NCI-H460 (cell line): ENCODE measurements at places on chromosomes 3 and 15. TPM values are rescaled to one million over a fixed set of nuclear protein-coding genes. Genes with fewer than 3 reads are reported as not detected.

- DNase-seq, result no peak
These were observed 507 bp upstream of the MRPL3 start for GRCh38 chr3:131503320-131503635.

- DNase-seq, result no peak
These were observed 198.7 kb downstream of the AKAP13 start for GRCh38 chr15:85578941-85579701.

The STAB1 gene
- total RNA-seq, result not detected in 2 replicates

DNA sequence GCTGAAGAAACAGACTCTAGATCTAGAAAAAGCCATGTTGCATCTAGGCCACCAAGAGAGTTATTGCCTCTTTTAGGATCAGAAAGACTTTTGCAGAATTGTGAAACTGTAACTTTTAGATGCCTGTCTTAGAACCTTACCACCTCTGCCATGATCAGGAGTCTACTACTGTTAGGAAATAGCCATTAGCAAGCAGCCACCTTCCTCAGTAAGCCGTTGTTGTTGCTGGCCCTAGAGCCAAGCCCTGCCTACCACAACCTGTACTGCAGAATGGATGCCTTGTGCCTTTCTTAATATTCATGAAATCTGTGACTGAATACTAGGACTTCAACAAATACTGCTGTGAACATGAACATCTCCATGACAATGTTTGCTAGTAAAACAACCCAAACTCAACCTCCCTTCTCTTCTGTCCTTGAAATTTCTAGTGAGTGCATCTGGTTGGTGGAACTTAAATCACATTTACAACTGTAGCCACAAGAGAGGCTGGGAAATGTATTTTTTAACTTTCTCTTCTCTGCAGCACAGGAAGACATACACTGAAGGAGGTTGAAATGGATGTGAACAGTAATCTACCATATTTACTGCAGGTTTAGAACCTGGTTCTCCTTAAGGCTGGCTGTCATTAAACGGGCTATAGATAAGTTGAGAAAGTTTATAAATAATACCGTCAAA lies 20.7 kb downstream of the RASA2 start:
- no peak for DNase-seq

DNA sequence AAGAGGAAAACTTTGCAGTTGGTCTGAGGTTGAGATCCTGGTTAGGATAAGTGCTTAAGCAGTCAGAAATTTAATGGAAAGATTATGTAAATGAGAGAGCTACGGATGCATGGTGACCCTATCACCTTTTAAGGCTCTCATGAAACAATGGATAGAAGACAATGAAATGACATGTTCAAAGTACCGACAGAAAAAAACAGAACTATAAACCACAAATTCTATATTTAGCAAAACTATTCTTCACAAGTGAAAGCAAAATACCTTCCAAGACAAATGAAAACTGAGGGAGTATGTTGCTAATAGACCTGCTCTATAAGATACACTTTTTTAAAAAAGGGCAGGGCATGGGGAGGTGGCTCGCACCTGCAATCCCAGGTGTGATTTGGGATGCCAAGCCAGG lies 32.2 kb downstream of the DNAAF4 start:
- no peak for DNase-seq

DNA sequence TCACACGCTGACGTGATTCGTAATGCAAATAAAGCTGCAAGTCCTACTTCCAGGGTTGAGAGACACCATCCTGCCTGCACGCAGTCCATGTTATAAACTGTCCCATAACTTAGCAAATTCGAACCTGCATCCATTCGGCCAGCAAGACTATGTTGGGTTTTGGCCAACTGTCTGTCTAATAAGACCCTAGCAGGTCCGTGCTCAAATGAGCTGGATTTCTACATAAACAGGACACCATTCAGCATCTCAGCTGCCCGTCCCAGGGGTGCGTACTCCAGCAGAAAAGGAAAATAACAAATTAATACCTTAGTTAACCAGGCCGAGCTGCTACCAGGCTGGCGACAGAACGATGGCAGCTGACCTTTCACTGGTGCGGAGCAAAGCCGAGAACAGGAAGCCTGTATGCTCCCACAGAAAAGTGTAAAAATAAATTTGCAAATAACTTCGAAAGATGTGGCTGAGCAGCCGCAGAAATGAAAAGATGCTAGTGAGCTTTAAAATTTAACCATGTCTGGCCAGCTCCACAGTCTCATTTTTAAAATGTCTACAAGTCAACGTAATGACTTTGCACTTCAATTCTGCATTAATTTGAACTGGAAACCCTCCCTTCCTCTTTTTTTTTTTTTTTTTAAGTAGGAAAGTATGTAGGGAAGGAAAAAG lies 97.1 kb upstream of the SNRPA1 start:
- no peak for DNase-seq

The HTR3E gene
- not detected in 2 replicates for total RNA-seq
